Kasumi-1 (cell line): ENCODE measurements at places on chromosomes 7 and 10.
A peak's percentile ranks its signal among the peaks of the same experiment; 100 is the strongest.

- peak; percentile 99 for DNase-seq
Observed at GRCh38 chr10:80187465-80188409, 17.6 kb downstream of the ANXA11 start.

- DNase-seq: no peak
Observed at GRCh38 chr7:1536743-1537534, 6.4 kb downstream of the MAFK start.

- no peak for DNase-seq
Observed at GRCh38 chr10:132762267-132762666, 23.7 kb downstream of the NKX6-2 start.

GRCh38 chr7:95527776-95528250, 42.1 kb downstream of the ASB4 start:
- no peak for DNase-seq

DNA sequence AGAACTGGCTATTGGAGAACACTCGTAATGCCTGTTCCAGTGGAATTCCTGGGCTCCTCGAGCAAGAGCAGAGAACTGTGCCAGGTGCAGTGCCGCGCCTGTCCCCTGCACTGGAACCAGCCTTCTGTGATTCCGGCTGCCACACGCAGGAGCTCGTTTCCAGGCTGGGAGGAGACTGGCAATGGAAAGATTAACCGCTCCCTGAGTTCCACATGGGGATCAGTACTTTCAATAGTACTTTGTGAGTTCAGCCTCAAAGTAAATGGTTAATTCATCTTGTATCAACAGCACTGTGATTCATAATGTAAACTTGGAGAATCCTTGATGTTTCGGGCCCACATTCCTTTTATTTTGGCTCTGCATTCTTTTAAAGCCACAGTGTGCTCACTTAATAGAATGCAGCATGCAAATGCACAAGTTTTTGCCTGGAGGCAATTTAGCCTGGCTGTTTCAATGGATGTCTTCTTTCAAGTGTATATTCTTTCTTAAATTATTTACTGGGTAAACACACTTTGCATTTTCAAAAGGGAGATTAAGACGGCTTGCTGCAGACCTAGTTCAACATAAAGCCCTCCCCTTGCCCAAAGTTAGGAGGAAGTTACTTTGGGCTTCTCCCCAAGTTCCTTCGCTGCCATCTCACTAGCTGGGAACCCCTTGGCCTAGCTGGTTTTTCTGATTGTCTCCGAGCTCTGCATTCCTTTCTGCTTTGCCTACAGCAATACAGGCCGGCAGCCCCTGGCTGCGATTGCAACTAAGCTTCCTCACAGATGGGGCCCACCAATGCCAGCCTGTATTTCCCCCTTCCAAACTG, 138.1 kb upstream of the TCF7L2 start:
- no peak for DNase-seq

GRCh38 chr10:22370320-22370719, 25.0 kb downstream of the SPAG6 start:
- DNase-seq: peak; percentile 26

DNA sequence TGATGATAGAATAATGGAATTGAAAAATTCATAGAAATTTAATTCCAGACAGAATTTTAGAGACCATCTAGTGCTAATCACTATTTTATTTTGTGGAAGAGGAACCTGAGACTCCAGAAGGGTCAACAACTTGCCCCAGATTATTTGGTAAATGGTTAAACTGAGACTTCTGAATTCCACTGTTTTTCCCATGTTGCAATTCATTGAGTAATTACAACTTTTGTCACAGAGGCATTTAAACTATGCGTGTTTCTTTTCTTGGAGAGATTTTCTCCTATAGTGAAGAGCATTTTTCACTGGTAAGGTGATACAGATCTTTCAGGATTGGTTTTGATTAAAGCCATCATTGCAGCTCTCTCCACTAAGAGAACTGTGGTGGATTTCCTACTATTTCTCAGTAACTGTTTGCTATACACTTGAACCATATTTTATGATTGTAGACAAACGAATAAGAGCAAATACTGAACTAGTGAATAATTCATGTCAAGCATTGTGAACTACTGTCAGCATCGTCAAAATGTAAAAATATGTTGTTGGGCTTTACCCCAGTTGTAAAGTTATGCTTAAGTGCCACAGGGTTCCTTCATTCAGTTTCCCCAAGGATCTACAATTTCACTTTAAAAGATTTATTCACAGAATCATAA, 26.5 kb downstream of the LRGUK start:
- no peak for DNase-seq

- DNase-seq: no peak
Observed at GRCh38 chr10:404991-405390, 269.7 kb downstream of the ZMYND11 start.

DNA sequence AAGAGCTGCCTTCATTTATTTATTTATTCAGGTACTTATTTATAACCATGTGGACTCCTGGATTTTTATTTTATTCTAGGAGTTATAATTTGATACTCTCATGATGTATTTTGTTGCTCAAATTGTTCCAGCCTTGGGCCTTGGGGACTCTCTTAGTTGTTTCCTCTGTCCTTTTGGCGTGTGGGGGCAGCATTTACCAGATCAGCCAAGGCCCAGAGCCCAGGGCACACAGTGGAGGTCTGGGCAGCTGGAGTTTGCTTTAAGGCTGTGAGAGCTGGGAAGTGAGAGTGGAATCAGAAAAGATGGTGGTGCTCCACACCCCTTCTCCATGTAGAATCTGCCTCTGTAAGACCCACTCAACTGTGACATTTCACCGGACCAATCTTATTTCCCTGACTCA, 398.9 kb downstream of the RPS24 start:
- no peak for DNase-seq

GRCh38 chr10:114800361-114800760, 21.2 kb upstream of the FHIP2A start:
- no peak for DNase-seq

GRCh38 chr7:28626221-28626620, 213.9 kb downstream of the CREB5 start:
- DNase-seq: no peak

- DNase-seq: no peak
Observed at GRCh38 chr10:61834519-61834918, 67.0 kb upstream of the ARID5B start.

DNA sequence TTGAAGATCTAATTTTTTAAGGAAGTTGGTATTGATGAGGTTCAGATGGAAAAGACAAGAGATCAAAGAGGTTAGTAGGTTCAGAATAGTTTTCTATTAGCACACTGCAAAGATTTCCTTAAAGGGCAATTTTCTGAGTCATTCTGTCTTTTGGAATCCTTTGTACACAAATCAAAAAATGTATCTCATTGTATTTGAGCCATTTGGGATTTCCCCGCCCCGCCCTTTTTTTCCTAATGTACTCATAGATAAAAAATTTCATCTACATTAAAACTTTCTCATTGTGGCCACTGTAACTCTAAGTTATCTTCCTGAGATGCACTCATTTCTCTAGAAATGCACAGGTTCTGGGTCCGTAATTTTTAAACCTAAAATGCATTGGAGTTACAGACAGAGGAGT, 12.1 kb downstream of the GIMAP6 start:
- no peak for DNase-seq

- DNase-seq: no peak
Observed at GRCh38 chr10:37489658-37490003, 364.2 kb downstream of the ANKRD30A start.

GRCh38 chr7:112362731-112363131, 87.5 kb upstream of the IFRD1 start:
- DNase-seq: no peak

GRCh38 chr7:6032167-6032566, 991 bp downstream of the ANKRD61 start:
- no peak for DNase-seq

DNA sequence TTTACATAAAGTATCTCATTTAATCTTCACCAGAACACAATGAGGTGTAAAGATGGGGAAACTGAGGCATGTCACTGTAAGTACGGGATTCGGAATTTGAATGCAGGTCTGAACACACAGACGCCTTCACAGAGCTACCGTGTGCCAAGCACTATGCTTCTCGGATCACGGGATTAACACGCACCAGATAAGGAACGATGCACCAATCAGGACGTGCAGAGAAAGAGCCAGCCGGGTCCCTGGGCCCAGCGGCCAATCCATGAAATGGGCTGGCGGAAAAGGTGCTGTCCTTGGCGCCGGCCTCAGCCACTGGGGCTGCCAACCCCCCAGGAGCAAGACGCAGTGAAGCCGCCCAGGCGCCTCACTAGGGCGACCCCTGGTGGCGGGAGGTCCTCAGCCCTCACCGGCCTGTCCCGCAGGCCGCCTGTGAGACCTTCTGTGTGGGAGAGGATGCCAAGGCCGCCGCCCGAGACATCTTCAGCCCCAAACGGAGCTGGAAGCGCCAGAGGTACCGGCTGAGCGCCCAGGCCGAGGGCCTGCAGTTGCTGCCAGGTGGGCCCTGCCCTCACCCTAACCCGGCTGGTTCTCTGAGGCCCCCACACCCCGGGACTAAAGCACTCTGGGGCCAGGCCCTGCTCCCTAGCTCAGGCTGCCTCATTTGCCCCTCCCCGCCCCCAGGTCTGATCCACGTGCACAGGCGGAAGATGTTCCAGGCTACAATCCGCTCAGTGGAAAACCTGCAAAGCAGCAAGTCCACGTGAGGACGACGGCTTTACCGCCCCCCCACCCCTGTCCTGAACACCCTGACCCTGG, 15.6 kb downstream of the ATG9B start:
- DNase-seq: no peak

DNA sequence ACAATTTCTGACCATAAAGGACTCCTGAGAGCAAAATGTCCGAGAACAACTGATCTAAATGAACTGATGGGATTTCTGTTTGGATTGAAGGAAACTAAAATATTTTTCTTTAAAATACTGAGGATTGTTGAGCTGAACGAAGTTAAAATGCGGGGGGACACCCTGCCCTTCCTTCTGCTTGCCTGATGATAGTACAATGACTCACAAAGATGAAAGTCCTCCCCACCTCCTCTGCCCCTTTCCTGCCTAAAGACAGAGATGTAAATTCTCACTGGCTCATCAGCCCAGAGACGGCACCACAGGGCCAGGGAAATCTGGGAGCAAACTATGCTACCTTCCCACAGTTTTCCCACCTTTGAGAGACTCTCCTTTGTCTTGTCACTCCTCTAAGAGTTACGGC, 180.6 kb downstream of the PHTF2 start:
- DNase-seq: no peak

DNA sequence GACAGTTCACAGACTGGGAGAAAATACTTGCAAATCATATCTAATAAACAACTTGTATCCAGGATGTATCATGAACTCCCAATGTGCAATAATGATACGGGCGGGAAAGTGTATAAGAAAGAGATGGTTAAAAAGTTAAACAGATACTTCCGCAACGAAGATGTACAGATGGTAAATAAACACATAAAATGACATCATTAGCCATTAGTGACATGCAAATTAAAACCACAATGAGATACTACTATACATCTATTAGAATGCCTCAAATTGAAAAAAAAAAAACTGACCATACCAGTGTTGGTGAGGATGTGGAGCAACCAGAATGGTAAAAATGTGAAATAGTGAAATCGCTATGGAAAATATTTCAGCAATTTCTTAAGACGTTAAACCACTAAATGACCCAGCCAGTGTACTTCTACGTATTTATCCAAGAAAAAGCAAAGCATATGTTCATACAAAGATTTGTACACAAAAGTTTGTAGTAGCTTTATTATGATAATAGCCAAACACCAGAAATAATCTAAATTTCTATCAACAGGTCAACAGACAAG, 83.5 kb downstream of the IPMK start:
- no peak for DNase-seq

- DNase-seq: no peak
Observed at GRCh38 chr7:76304888-76305375, 2.5 kb downstream of the HSPB1 start.

DNA sequence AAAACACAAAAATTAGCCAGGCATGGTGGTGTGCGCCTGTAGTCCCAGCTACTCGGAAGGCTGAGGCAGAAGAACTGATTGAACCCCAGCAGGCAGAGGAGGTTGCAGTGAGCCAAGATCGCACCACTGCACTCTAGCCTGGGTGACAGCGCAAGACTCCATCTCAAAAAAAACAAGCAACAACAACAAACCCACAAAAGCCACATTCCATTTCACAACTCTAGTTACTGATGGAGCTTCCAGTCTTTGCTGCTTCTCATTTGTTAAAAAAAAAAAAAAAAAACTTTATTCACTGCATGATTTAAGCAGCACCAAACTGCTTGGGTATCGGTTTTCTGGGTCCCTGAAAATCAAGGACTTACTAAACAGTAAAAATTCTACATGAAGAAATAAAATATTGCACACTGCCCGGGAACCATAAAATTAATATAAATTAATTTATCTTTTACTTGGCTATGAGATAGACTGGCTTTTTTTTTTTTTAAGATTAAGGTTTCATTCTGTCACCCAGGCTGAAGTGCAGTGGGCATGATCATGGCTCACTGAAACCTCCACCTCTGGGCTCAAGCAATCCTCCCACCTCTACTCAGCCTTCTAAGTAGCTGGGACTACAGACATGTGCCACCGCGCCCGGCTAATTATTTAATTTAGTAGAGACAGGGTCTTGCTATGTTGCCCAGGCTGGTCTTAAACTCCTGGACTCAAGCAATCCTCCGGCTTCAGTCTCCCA, 42.0 kb downstream of the SRPK2 start:
- no peak for DNase-seq

- no peak for DNase-seq
Observed at GRCh38 chr10:18759575-18759974, 100.3 kb downstream of the ARL5B start.

GRCh38 chr10:110859973-110860376, 11.8 kb upstream of the PDCD4 start:
- DNase-seq: peak; percentile 99

DNA sequence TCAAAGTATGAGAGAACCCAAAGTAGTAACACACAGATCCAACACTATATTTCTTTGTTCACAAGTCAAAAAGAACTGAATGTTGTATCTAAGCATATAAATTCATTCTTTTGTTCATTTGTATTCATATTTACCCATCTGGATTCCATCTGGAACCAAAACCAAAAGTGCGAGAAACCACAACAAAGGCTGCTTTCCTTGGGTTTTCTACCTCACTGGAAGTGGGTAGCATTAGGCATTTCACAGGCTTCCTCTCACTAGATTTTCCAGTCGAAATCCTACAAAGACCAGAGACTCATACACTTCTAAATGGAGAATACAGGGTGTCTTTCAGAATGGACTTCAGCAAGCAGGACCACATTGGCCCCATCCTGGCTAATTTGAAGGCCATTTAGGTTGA, 109.8 kb upstream of the WNT16 start:
- DNase-seq: no peak

DNA sequence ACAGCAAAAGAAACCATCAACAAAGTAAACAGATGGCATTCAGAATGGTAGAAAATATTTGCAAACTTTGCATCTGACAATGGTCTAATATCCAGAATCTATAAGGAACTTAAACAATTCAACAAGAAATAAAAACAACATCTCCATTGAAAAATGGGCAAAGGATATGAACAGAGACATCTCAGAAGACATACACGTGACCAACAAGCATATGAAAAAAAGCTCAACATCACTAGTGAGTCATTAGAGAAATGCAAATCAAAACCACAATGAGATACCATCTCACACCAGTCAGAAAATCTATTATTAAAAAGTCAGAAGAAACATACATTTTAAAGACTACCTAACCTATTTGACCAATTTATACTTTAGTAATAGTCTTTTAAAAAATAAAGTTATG, 571.3 kb upstream of the NRG3 start:
- DNase-seq: no peak
